ENCODE measurements at places on chromosomes 1 and 21.

DNA sequence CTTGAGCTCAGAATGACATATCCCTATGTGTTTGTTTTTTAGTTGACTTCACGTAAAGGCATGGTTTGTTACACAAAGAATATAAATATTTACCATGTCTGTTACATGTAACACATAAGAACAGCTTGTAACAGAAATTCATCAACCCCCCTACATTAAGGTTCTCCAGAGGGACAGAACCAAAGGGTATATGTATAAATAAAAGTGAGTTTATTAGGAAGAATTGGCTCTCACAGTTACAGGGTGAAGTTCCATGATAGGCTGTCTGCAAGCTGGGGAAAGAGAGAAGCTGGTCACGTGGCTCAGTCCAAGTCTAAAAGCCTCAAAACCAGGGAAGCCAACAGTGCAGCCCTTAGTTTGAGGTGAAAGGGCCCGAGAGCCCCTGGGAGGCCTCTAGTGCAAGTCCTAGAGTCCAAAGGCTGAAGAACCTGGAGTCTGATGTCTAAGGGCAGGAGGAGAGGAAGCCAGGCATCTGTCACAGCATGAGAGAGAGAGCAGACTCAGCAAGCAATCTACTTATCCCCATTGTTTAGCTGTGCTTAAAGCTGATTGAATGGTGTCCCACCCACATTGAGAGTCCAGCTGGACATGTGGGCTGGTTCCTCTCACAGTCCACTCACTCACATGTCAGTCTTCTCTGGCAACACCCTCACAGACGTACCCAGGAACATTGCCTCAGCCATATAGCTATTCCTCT, 15.8 kb downstream of the THRAP3 start:
- DNase-seq: no peak

- no peak for DNase-seq
These were observed 333.4 kb upstream of the PKN2 start for GRCh38 chr1:88350648-88351047.

- DNase-seq: no peak
These were observed 127.8 kb upstream of the ADAR start for GRCh38 chr1:154735804-154736168.

- no peak for DNase-seq
These were observed 70.0 kb upstream of the PAX7 start for GRCh38 chr1:18560692-18561091.

DNA sequence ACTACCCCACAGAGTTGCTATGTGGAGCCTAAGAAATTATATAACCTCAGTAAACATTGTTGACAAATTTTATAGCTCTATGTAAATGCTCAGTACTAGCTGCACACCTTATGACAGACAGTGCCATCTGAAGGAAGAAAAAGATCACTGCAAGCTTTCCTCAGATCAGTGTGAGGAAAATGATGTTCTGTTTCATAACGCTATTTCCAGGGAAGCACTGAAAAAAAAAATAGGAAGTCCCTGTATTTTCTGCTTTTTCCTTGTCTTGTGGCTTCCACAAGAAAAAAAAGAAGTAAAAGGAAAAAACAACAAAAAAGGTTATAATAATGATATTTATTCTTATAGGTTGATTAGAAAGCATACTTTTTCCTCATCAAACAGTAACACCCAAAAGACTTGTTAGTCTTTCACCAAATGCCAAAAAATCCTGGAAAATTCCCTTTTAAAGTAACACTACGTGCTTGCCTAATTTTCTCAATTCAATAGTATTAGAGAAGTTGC, 23.2 kb downstream of the LYST start:
- DNase-seq: no peak

GRCh38 chr1:164191191-164191590, 367.8 kb upstream of the PBX1 start:
- no peak for DNase-seq

DNA sequence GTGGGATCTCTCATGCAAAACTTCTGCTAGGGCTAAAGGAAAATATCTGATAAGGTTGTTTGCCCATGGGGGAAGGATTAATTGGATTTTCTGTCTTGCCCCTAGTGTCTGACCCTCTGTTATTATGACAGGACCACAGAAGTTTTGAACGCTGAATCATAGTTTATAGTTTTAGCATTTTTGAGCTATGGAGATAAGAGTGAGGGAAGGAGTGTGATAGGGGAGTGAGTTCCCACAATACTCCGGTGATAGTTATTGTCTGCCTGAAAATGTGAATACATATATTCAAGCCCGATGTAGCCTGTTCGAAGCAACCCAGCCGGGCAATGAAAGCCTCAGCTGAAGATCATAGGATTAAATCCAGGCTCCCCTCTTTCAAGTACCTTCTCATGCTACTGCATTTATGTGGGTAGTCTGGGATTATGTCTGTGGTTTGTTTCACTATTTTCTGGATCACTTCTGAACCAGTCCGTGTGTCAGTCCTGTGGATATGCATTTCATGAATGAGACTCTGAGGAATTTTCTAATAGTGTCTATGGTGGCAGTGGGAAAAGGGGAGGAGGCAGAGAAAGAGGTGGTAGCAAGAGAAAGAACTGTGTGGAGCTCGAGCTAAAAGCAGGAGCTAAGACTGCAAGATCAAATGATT, 258.7 kb downstream of the DISC1 start:
- no peak for DNase-seq

DNA sequence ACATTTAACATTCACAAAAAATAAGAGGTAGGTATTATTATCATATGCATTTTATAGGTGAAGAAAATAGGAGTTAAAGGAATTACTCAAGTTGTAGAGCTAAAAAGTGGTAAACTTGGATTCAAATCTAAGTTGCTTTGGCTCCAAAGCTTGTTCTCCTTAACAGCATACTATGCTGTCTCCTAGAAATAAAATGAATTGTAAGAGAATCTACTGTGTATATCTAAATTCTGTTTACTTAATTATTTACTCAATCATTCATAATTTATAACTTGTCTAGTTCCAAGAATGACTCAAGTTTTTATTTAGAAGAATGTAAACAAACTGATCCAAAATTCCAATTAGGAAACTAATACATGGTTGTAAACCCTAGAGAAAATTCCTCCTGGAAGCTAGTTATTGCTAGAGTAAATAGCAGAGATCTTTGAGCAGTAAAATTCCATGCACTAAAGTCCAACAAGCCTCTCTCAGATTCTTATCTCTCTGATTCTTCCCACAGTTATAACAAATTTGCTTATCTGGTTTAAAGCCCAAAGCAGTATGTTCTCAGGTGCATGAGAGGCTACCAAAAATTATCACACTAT, 132.5 kb upstream of the DPT start:
- no peak for DNase-seq

DNA sequence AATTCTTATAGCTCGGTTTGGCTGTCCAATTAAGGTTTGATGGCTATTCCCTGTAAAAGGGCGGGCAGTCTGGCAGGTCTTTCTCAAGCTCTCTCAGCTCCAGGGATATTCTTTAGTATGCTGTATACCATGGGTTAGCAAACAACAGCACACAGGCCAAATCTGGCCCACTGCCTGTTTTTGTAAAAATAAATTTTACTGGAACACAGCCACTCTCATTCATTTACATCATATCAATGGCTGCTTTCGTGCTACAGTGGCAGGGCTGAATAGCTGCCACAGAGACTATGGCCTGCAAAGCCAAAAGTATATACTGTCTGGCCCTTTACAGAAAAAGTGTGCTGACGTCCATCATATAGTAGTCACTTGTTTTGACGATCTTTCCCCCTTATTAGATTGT, 32.0 kb downstream of the MACO1 start:
- DNase-seq: no peak

- DNase-seq: no peak
These were observed 4.6 kb downstream of the MPZ start for GRCh38 chr1:161304927-161305866.

GRCh38 chr1:44846985-44847384, 3.9 kb upstream of the PTCH2 start:
- no peak for DNase-seq

DNA sequence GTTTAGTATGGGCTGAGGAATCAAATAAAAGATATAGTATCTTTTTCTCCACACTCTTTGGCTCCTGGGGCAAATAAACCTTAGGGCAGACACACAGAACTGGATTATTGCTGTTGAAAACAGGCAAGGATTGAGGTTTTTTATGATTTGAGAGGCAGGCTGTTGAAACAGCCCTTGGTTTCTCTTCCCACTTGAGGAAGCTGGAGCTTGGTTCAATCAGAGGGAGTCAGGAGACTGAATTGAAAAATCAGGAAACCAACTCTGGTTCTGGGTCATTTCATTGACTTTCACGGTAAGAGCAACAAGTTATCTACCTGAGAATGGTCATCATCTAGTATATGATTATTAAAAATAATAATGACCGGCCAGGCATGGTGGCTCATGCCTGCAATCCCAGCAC, 108.4 kb downstream of the CNIH3 start:
- no peak for DNase-seq

- no peak for DNase-seq
These were observed 121.8 kb upstream of the KCNK1 start for GRCh38 chr1:233491953-233492620.

DNA sequence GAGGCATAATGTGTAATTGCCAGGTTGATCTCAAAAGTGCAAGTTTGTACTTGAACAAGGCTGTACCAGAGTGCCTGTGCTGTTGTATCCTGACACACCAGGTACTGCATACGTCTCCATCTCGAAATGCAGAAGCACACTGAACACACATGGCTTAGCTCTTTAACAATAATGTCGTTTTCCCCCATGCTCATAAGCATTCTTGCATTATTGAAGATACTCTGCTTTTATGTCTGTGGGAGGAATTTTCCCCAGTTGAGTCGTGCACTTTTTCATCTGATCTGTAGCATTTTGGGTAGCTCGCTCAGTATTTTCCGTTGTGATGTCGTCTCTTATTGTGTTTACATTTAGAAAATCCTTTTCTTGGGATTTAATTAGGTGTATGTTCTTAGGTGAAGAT, 98.7 kb downstream of the PCBP3 start:
- no peak for DNase-seq

DNA sequence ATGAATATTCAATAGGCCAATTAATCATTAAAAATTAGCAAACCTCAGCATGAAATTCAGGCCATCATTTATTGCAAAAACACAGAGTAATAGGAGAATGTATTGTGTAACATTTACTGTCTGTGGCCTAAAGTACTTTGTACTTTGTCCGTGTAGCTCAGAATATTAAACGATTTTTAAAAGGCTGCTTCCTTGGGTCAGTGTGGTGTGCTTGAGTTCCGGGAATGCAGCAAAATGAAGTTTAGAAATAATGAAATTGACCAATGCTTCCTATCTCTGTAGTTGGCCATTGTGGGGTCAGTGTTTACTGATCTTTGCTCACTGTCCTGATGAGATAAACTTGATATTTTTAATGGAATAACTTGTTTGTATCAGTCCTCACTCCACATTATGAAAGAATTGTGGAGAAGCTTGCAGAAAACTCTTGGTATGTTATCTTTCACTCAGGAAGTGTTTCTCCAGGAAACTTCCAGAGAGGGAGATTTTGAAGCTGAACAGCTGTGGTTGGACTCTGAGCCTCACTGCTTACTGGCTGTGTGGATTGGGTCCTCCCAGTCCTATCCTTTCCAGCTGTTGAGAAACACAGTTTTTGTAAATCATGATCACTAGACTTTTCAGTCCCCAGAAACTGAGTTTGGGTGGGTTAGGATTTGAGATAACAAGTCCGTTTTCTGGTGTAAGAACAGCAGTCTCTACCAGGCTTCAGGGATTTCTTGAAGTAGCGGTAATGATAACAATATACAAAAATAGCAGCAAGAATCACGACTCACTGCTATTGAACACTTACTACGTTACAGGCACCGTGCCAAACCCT, 19.2 kb upstream of the MTARC1 start:
- no peak for DNase-seq

DNA sequence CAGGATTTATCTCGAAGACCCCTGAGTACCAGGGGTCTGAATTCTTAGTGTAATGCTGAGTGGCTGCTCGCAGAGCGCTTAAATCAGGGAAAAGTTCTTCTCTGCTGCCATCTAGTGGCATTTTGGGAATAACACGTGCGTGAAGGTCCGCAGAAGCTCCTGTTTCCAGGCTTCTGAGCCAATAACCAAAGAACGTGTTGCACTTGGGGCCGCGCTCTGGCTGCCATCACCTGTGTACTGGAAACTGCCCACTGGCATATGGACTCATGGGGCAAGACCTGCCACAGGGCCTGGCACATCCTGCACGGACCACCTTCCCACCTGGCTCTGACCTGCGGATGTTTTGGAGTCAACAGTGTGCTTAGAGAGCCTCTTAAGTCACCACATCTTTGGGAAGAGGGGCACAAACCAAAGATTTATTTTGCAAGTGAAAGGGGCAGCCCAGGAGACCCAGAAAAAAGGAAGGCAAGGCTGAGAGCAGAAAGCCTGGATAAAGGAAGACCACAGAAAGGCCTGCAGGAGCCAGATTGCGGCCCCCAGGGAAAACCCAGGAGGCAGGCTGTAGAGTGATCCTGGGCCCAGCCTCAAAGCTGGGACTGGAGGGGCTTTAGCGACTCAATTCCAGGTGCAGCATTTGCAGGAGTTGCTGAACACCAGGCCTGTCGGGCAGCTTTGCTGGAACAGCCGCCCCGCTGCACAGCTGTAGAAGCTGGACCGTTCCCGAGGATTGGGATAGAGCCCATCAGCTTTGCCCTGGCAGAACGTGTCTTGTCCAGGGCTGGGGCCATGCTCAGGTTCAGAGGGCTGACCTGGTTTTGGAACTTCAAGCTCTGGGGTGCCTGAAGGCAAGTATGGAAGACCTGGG, 13.0 kb downstream of the CHIT1 start:
- DNase-seq: peak; percentile 34

GRCh38 chr1:46486432-46487015, 3.1 kb upstream of the DMBX1 start:
- no peak for DNase-seq

DNA sequence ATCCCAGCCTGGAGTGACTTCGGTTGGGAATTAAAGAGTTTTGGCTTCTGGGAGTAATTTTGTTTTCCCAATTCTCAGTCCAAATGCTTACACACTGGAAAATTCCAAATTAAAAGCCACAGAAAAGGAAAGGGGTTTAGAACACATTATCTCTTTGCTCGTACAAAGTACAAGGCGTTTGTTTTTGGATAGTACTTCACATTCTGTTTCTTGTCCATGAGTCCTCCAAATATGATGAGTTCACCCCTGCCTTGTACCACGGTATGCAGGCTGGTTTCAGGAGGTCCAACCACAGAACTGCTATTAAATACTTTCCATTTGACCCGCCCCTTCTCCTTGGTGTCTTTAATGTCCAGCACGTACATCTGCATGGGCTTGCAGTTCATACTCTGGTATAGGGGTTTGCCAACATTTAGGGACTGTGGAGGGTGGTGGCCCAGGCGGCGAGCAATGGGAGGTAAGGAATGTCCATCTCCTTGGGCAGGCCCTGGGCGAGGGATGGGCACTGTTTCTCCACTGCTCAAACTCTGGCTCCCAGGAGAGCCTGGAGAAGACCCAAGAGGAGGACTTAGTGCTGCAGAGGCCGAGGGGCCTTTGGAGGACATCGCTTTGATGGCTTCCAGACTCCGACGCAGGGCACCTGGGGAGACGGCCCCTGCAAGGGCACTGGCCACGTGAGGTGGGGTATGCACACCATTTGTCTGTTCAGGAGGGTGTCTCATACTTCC, 13.7 kb upstream of the CPLANE2 start:
- no peak for DNase-seq

GRCh38 chr1:183443466-183443865, 25.3 kb upstream of the NMNAT2 start:
- DNase-seq: no peak
